ENCODE measurements at places on chromosomes 1 and 21. TPM values are rescaled to one million over a fixed set of nuclear protein-coding genes. Genes with fewer than 3 reads are reported as not detected.
A peak's percentile ranks its signal among the peaks of the same experiment; 100 is the strongest.

GRCh38 chr1:11281518-11282331 is 8.7 kb downstream of the UBIAD1 start:
- DNase-seq, result no peak

- no peak for DNase-seq
These were observed 70.1 kb downstream of the LHX9 start for GRCh38 chr1:197987294-197987693.

- DNase-seq, result no peak
These were observed 11.5 kb downstream of the OTUD3 start for GRCh38 chr1:19893687-19894086.

DNA sequence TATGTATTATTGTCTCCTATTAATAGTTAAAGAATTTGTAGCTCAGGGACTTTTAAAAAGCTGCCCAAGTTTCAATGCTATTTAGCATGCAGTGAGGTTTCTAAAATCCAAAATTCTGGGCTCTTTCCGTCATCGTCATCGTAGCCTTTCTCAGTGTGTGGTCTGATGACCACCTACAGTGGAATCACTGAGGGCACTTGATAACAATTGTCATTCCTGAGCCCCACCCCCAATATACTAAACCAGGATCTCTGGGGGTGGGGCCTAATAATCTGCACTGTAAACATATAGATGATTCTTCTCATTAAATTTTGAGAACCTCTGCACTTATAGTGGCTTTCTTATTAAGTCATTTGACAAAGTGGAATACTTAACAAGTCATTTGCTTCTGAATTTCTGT is 674.8 kb downstream of the PLPP3 start:
- DNase-seq, result no peak

- DNase-seq, result no peak
These were observed 106.0 kb downstream of the SLC45A1 start for GRCh38 chr1:8423692-8424538.

- DNase-seq, result peak; percentile 99
These were observed 50.6 kb upstream of the LYST start for GRCh38 chr1:235917267-235917811.

GRCh38 chr1:28965271-28965870 is 51.0 kb downstream of the EPB41 start:
- DNase-seq, result no peak

- DNase-seq, result no peak
These were observed 828.2 kb upstream of the NCAM2 start for GRCh38 chr21:20169812-20170576.

DNA sequence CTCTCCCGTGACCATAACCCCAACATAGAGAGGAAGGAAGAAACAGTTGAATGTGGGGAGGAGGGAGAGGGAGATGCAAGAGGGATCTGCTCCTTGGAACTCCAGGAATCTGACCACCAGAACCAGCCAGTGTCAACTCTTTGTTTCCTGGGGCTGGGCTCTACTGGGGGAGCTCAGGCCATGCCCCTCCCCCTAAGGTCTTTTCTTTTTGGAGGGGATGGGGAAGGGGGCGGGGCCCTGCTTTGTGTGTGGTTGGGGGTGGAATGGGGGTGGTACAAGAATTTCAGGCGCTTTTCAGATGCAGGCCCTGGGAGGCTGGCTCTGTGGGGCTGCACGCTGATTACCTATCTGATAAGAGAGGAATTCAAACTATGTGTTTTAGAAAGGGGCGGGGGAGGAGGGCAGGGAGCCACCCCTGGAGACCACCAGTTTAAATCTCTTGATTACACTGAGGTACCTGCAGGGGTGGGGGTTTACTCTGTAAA is 8.3 kb downstream of the LIN28A start:
- DNase-seq, result no peak

- DNase-seq, result peak; percentile 17
These were observed 67.8 kb downstream of the VPS26C start for GRCh38 chr21:37199057-37199924.

- no peak for DNase-seq
These were observed 30.3 kb upstream of the CEP350 start for GRCh38 chr1:179924268-179924667.

GRCh38 chr1:52967666-52968065 is 40.6 kb downstream of the SCP2 start:
- DNase-seq, result no peak

DNA sequence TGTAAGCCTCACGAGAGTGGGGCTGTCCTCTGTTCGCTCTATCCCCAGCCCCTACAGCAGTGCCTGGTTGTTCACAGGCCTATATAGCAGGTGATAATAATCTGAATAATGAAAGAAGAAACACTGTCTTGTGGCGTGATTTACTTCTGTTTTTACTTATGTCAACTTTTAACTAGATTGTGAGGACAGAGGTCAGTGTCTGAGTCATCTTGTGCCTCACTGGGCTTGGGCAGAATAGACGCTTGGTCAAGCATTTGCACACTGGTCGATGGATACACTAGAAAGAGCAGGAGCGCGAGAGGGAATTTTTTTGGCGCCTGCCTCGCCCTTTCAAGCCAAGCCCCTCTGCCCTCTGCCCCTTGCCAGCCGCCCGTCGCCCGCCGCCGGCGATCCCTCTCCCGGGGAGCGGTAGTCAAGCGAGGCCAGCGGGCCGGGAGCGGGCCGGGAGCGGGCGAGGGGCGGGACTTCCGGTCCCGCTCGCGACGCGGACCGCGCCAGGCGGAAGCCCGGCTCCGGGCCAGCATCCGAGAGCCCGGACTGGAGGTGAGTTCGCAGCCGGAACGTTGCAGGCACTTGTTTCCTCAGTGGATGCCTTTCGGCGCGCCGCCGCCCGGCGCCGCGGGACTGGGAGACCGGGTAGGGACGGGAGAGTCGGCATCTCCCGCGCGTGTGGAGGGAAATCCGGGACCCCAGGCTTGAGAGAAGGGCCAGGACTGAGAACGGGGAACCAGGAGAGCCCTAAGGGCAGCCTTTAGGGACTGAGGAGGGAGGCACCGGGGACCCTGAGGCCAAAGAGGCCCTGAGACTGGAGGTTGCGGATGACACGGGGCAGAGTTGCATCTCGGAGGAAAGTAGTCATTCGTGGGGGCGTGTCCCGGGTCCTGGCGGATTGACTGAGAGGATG is at the start of gene DISP1:
Gene DISP1 (plus strand): TSS at position 504 of the 904 bp plus-strand sequence. CDS start 127,785 bp downstream, outside the sequence.
- no peak for DNase-seq

DNA sequence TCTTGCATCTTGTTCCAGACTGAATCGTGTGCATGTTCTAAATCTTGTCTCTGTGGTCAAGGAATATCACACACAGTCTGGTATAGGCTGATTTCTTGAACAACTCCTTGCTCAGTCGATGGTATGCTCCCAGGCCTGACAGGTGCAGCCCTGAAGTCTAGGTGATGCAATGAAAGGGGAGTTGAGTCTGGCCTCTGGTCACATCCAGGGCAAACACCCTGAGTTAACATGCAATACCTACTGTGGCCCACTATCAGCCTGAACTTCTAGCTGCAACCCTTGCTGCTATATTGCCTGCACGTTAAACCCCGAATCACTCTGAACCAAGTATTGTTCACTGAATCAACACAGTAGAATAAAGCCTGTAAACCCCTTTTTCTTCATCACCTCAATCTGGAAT is 303.4 kb downstream of the USP25 start:
- no peak for DNase-seq

DNA sequence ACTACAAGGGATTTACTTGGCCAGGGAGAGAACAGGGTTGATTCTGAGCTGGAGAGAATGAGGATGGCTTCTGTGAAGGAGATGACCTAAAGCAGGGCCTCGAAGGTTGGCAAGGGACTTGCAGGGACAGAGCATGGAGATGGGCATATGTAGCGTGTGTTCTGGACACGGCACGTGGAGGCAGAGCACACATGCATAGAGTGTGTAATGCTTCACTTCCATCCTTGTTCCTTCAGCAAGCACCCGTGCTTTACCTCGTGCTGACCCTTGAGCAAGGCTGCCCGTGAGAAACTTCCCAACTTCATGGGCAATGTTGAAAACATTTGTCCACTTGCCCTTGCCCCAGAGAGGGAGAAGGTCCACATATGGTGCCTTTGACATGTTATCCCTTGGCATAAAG is 33.1 kb downstream of the NFIA start:
- no peak for DNase-seq

GRCh38 chr1:102550729-102551384 is 554.1 kb upstream of the OLFM3 start:
- no peak for DNase-seq

GRCh38 chr1:21264898-21265297 is 25.4 kb downstream of the ECE1 start:
- DNase-seq, result no peak

DNA sequence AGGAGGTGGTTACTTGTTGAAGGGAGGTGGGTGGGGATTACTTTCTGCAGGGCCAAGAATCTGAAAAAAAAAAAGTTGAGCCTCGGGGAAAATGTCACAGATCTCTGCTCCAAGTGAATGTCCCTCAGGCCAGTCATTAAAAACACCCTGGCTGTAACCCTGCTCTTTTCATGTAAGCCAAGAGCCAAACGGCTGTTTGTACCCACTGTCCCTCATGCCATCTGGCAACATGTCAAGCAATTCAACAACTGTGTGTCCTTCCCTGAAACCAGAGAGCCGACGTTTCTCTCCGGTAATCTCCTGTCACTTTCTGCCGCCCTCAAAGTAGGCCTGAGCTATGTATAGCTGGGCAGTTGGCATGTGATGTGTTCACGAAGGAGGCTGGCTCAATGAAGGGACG is 14.7 kb downstream of the CASQ2 start:
- no peak for DNase-seq

DNA sequence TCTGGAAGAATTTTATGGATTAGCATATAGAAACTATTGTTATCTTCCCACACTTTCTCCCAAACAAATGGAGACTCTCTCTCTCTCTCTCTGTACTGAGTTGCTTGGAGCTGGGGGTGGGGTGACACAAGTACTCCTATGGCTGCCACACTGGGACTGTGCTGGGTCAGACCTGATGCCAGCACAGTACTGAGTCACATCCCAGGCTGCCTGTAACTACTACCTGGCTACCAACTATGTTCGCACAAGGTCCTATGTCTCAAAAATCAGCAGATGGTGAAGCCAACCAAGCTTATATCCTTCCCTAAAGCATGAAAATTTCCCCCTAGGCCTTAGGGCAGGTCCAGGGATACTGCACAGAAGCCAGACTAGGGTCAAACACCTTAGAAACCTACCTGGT is 66.6 kb downstream of the FAF1 start:
- no peak for DNase-seq

DNA sequence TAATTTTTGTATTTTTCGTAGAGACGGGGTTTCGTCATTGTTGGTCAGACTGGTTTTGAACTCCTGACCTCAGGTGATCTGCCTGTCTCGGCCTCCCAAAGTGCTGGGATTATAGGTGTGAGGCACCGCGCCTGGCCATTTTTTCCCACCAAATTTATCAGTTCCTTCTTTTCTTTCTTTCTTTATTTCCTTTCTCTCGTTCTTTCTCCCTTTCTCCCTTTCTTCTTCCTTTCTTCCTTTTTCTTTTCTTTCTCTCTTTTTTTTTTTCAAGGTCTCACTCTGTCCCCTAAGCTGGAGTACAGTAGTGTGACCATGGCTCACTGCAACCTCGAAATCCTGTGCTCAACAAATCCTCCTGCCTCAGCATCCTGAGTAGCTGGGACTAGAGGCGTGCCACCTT is 26.4 kb downstream of the MFSD2A start:
- no peak for DNase-seq

DNA sequence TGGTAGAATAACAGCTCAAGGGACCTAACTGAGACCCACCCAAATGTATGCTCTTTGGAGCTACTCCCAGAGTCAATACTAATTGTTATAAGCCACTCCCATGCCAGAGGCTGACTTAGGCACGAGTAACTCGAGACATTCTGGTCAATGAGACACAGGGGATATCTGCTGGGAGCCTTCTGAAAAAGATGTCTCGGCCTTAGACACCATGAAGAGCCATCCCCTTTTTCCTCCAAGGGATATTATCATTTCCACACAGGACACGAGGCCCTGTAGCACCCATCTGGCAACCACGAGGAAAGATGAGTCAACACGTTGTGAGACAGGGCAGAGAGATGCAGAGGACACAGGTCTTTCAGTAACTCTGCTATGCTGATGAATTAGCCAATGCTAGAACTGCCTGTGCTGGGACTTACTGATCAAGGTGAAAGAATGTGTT is 30.7 kb downstream of the ITPKB start:
- no peak for DNase-seq

DNA sequence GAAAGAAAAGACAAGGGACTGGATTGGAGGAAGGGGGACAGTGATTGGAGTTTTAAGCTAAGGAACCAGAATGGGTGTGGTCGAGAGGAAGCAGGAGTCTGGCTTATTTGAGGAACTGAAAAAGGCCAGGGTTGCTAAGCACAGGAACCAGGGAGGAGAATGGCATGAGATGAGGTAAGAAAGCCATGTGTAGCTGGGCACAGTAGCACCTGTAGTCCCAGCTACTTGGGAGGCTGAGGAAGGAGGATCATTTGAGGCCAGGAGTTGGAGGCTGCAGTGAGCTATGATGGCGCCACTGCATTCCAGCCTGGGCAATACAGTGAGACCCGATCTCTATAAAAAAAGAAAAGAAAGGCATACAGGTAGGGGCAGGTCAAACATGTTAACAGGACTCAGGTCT is 8.1 kb upstream of the KHDRBS1 start:
- DNase-seq, result no peak

The GSTM5 gene
- total RNA-seq, result not detected

The C1orf141 gene
- not detected for total RNA-seq

The ASAP3 gene
- 17.9 TPM for total RNA-seq

The HP1BP3 gene
- 263 TPM for total RNA-seq

The SPRR1B gene
- total RNA-seq, result not detected

The C1QB gene
- 0.33 TPM for total RNA-seq

The SLC6A17 gene
- 5.7 TPM for total RNA-seq

The TSSK3 gene
- 3.6 TPM for total RNA-seq

The OR2AK2 gene
- not detected for total RNA-seq

The KCNJ15 gene
- total RNA-seq, result 0.13 TPM

The MTARC2 gene
- 10.1 TPM for total RNA-seq

The FCGR3A gene
- 0.13 TPM for total RNA-seq

All from Panc1 (cell line).